Urothelium cell line (cell line): ENCODE measurements at places on chromosomes 4 and X.

DNA sequence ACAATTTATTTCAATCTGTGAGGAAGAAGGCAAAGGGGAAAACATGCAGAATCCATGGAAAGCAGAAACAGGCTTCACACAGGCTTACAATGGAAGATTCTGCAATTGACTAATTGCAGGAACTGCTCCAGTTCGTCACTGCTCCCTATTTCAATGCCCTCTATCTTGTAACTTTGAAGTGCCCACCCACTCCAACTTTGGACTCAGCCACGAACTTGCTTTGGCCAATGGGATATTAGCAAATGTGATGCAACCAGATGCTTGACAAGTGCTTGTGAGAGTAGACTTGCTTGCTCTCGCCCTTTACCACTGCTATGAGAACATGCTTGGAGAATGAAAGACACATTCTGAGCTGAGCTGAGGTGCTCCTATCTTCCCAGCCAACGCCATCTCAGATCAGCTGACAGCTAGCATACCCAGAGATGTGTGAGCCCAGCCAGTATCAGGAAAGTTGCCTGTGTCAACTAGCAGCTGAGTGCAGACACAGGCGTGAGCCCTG lies 105.7 kb upstream of the PTCHD1 start:
- DNase-seq: no peak

DNA sequence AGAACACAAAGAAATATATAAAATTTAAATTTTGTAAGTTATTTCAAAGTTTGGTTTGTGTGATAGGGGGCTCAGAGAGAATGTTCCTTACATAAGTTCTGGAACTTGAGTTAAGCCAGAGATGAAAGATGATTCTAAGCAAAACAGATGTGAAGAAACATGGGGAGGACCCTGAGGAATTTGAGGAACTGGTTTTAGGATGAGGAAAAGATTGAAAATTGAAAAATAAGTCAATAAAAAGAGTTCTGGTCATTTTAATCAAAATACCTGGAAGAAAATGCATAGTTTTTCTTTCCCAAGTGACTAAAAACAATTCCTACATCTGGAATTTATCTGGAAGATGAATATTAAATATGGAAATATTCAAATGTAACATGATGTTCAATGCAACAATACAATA lies 37.4 kb downstream of the HELQ start:
- DNase-seq: no peak

DNA sequence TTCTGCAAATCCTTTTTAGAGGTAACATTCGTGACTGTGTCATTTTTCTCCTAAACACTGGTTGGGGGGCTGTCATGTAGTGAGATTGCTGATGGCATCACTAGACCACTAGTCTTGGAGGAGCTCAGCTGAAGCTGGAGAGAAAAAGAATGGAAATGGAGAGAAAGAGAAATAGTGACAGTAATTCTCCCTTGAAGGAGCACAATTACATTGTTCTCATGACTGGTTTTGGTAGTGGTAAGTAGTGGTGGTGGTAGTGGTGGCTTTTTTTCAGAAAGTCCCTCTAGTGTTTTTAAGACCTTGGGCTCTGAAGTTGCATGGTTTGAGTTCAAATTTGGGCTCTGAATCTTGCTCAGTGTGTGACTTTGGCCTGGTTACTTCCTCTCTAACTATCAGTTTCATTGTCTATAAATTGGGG lies 99.8 kb downstream of the LARP7 start:
- no peak for DNase-seq

DNA sequence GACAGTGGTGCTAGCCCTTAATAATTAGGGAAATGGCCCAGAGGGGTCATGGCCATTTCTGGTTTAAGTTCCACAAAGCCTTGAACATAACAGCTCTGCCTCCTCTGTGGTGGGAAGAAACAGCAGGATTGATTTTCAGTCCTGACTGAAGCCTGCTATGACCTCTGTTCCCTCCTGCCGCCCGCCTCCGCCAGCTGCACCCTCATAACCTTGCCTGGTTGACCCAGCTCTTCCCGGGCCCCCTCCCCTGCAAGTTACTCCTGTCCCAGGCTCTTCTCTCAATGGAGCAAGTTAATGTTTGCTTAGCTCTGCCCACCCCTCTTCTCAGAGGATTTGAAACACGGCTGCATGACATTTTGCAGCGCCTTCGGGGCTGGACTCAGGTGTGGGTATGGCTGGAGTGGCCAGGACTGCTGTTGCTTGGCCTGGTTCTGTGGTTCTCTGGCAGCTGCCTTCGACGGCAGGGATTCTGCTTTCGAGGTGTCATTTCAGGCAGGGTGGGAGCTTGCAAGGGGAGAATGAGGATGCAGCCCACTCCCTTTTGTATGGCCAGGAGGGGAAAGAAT lies 27.3 kb downstream of the BCORL1 start:
- DNase-seq: no peak

DNA sequence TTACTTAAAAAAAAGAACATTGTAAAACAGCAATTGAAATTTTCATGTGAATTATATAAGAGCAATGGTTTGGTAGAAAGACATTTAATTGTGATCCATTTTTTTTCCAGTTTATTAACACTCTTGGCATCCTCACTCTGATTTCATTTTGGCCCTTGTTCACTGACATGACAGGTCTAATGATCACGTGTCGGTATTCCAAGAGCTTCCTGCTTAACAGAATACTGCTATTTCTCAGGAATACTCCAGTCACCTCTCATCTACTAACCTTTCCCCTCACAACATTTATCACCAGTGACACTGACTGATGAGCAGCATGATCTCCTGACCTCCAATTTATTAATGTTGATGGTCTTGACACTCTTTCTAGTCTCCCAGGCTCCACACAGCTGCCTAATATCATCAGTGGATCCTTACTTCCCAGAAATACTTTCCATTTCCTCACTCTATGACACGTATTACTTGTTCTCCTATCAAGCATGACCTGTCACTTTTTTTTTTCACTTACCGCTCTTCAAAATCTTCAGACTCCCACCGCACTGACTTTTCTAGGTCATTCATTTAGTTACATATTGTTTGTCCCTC lies 847.8 kb upstream of the SLIT2 start:
- no peak for DNase-seq
